Omental fat pad (tissue), 4 donors: ENCODE measurements at places on chromosomes 2 and 18. TPM values are rescaled to one million over a fixed set of nuclear protein-coding genes. Genes with fewer than 3 reads are reported as not detected.

TUBA4B gene
- not detected for total RNA-seq

DSG2 gene
- 36.5 TPM for total RNA-seq

HAUS1 gene
- 26.7 TPM for total RNA-seq

B3GNT7 gene
- 2.8 TPM for total RNA-seq

EHBP1 gene
- 78.7 TPM for total RNA-seq

ITGA4 gene
- 5.7 TPM for total RNA-seq

TLX2 gene
- total RNA-seq = not detected

CRYGC gene
- not detected for total RNA-seq

CXCR1 gene
- total RNA-seq = 0.36 TPM

DYNAP gene
- not detected for total RNA-seq

RAPGEF4 gene
- 11.7 TPM for total RNA-seq

ATP6V1B1 gene
- total RNA-seq = not detected

IL36G gene
- not detected for total RNA-seq

MEP1B gene
- total RNA-seq = not detected

STARD6 gene
- not detected for total RNA-seq

DHRS9 gene
- total RNA-seq = 3.0 TPM

KCTD1 gene
- 9.0 TPM for total RNA-seq

FOXI3 gene
- total RNA-seq = not detected

GPR55 gene
- total RNA-seq = 0.12 TPM

EIF2AK3 gene
- total RNA-seq = 22.6 TPM

AKAIN1 gene
- not detected for total RNA-seq

FOXD4L1 gene
- not detected for total RNA-seq

TANK gene
- total RNA-seq = 120 TPM

NT5C1B gene
- total RNA-seq = not detected

NCOA1 gene
- 50.7 TPM for total RNA-seq

STAMBP gene
- 27.0 TPM for total RNA-seq

SLC5A6 gene
- total RNA-seq = 106 TPM

CACNB4 gene
- 5.4 TPM for total RNA-seq

SKOR2 gene
- total RNA-seq = not detected
